Right hindlimb (tissue), 1 donor: ENCODE measurements at places on chromosomes 6 and 20.

DNA sequence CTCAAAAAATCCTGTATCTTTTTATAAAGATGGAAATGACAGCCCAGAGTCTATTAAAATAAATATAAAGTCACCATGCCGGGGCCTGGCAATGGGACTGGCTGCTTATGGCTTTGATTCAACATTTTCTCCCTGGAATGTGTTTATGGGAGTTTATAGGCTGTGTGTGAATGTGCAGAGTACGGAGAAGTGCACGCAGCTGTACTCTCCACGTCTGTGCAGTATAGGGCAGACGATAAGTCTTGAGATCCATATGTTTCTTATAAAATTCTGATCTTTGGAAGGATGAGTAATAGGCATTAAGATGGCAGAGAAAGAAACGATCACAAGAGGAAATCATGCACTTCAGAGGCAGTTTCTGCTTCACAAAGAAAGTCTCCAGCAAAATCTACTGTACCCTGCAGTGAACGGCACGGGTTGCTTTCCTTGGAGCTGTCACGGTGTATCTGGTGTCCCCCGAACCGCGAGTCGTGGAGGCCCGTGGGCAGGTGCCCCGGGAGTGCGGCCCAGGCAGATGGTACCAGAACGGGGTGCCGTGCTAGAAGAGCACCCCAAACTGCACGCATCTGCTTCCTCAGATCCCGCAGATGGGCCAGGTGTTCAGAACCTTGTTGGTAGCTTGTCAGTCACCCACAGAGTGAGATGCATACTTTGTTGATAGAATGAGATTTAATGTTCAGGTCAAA, 382.5 kb downstream of the TAF4 start:
- DNase-seq: no peak

- DNase-seq: no peak
These were observed 54.2 kb downstream of the SYNDIG1 start for GRCh38 chr20:24523661-24524060.

GRCh38 chr6:110317189-110317588, 41.0 kb downstream of the METTL24 start:
- no peak for DNase-seq

- DNase-seq: peak; percentile 62
These were observed 9.5 kb downstream of the C20orf202 start for GRCh38 chr20:1212607-1213396.

DNA sequence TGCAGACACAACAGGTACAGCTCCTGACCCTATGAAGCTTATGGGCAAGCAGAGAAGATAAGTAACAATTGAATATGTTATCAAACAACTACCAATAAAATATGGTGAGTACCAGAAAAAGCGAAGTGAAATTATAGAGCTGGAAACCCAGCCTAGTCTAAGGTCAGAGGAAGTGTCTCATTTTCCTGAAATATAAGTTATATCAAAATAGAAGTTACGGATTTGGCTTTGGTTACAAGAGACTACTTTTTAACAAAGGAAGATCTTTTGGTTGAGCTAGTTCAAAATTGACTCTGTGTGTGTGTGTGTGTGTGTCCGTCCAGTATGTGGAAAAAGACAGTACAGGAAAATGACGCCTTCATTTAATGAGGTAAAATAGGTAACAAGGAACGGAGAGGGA, 8.9 kb downstream of the STX11 start:
- no peak for DNase-seq

DNA sequence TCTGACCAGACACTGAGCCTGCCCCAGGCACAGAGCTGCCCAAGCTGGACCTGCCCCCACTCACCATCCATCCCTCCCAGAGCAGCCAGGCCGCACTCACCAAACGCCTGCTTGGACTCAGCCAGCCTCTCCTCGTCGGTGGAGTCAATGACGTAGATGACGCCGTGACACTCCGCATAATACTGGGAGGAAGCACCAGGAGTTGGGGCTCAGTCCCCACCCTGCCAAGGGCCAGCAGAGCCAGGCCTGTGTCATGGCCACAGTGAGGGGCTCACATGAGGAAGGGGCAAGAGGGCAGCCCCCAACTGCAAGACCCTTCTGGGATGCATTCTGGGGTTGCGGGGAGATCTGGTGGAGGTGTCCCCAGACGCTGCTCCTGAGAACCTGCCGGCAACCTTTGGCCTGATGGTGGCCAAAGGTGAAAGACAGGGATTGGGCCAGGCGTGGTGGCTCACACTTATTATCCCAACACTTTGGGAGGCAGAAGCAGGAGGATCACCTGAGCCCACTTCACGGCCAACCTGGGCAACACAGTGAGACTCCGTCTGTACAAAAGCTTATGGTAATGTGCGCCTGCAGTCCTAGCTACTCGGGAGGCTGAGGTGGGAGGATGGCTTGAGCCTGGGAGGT, 5.6 kb downstream of the ARFRP1 start:
- DNase-seq: no peak

DNA sequence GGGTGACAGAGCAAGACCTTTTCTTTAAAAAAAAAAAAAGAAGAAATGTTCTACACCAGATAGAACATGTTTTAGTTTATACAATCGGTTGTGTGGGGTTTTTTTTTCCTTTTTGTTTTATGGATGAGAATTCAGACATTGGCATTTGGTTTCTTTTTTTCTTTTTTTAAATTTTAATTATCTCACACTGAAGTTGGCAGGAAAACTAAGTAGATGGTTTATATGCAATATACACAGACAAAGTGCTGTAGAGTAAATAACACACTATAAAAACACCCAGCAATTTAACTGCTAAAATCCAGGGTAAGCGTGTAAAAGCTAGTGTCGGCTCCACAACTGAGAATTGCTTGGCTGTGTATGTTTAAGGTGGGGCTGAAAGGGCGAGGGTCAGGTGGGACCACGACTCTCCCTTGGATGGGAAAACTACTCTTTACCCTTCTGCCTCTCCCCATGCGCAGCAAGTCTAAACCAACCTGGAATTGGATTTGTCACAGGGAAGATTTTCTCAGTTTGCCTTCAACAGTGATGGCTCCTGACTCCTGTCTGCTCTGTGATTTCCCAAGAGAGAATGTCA, 147.1 kb upstream of the MARCKS start:
- DNase-seq: no peak

- no peak for DNase-seq
These were observed 130.4 kb upstream of the TRAF3IP2 start for GRCh38 chr6:111736005-111736608.

DNA sequence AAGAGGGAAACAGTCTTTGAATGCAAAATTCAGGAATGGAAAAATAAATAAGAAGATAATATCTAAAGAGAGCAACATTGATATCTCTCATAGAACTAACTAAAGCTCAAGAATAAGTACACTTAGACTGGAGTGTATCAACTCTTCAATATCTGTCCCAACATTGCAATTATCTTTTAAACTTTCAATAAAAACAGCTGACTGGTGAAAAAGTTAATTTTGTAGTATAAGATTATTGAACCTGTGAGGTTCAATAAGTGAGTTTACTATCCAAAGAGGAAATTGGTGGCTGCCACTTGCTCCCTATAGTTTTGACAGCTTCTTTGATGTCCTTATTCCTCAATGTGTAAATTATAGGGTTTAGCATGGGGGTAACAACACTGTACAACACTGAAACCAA, 13.7 kb downstream of the OR5V1 start:
- no peak for DNase-seq

DNA sequence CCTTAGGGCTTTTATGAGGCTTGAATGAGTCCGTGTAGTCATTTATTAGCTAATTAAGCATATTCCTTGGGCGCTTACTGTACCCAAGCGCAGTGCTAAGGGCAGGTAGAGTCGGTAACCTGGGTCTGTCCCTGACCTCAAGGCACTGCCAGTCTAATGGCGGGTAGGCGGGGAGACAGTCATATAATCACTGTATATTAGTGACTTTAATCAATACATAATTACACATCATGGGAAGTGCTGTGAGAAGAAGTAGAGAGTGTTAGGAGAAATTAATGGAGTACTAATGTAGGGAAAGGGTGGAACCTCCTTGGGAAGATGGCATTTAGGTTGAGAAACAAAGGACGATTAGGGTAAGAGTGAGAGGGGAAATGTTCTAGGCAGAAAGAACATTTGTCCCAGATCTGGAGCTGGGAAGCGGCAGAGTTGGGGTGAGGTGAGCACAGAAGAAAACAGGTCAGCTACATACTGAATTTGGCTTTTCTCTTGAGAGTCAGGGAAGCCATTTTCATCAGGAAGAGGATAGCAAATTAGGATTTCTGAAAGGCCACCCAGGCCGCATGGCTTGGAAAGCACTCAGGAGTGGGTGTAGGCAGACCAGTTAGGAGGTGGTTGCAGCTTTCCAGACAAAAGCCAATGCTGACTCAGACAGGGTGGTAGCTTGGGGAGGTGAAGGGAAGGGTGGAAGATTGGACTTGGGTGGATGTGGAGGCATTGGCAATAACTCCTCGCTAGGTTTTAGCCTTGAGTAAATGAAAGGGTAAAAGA, 954 bp upstream of the BLCAP start:
- no peak for DNase-seq

GRCh38 chr6:18538315-18538714, 151.2 kb downstream of the RNF144B start:
- no peak for DNase-seq

DNA sequence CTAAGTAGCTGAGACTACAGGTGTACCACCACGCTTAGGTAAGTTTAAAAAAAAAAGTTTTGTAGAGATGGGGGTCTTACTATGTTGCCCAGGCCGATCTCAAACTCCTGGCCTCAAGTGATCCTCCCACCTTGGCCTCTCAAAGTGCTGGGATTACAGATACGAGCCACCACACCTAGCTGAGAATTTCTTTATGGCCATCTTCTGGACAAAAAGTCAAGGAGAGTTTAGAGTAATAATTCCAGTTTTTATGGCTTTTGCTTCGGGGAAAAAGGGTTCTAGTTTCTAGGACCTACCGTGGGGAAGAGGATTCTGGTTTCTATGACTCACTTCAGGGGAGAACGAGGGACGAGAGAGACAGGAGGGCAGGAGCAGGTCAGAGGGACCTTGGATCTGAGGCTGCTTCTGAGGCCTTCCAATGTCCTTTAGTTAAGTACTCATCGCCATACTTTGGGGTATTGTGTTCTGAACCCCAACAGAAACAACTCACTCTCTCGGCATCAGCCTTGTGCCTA, 69.3 kb upstream of the IER3 start:
- DNase-seq: no peak

GRCh38 chr6:142367501-142368018, 65.8 kb downstream of the ADGRG6 start:
- peak; percentile 20 for DNase-seq

GRCh38 chr20:4569865-4570264, 151.8 kb upstream of the PRND start:
- DNase-seq: no peak

- no peak for DNase-seq
These were observed 41.8 kb downstream of the SESN1 start for GRCh38 chr6:109052852-109053251.

GRCh38 chr6:156175433-156175832, 601.7 kb upstream of the ARID1B start:
- DNase-seq: no peak

DNA sequence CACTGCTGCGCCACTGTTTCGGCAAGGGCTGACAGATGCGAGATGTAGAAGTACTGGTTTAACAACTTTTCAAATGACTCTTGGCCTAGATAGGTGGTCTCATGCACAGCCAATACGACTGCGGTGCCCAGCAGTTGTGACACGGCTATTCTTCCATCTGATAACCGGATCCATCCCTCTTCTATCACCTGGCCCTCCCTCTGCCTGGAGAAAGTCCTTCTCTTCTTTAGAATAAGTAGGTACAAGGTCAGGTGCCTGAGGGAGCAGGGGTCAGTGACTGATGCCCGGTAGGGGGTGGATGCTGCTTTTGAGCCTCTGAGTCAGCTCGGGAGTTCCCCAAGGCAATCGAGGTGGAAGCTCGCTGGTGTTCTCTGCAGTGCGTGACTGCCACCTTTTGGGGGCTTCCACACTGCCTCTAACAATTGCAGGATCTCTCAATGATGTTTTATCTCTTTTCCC, 166.8 kb upstream of the GRIK2 start:
- no peak for DNase-seq

GRCh38 chr20:57478176-57478575, 46.8 kb downstream of the CTCFL start:
- peak; percentile 11 for DNase-seq

DNA sequence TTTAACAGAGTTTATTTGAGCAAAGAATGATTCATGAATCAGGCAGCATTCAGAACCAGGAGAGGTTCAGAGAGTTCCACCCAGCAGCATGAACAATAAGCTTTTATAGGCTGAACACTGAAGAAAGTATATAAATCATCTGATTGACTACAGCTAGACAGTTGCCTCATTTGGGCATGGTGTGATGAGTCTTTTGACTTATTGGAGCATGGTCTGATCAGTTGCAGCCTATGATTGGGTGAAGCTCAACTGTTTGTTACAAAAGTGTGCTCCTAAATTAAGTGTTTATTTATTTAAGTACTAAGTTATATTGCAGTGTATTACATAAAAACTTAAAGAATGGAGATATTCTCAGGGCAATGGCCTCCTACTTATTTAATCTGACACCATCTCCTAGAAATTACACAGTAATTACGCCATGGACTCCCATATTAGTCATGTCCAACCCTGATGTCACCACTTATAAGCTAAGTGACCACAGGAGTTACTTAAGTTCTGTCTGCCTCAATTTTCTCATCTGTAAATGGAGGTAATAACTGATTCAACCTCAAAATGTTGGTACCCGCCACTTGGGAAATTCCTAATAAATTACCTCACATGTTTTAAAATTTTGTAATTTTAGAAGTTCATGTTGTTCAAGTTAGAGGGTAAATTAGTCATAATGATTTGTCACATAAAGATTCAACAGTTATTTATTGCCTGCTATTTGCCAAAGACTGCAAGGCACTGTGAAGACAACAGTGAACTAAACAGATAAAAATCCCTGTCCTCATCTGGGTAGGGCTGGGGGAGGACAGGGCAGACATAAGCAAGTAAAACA, 15.2 kb upstream of the ROS1 start:
- no peak for DNase-seq

DNA sequence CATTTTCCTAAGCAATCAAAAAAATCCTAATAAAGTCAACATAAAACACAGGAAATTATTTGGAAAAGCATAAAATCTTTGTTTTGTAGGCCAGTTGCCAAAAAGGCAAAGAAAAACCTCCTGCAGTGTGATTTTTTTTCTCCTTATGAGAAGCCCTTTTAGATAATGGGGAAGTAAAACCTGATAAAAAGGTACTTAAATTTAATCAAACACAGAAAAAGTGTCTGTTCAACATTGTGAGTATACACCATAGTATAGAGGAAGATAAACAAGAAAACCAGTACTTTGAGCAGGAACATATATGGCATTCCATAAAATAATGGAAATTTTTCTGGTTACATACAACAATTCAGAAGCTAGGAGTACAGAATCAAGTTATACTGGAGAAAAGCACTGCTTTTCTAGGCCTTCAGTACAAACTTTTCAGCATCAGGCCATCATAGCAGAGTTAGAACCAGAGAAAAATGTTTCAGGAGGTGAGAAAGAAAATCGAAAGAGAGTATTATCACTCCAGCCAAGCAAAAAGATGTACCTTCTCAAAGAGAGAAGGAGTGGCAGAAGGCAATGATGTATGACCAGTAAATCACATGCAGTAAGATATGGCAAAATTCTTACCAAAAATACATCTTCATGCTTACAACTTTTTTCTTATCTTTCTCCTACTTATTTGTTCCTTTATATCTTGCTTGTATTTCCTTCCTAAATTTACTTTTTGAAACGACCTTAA, 494.9 kb downstream of the KIF16B start:
- no peak for DNase-seq
